ENCODE measurements at places on chromosomes 6 and 20.

DNA sequence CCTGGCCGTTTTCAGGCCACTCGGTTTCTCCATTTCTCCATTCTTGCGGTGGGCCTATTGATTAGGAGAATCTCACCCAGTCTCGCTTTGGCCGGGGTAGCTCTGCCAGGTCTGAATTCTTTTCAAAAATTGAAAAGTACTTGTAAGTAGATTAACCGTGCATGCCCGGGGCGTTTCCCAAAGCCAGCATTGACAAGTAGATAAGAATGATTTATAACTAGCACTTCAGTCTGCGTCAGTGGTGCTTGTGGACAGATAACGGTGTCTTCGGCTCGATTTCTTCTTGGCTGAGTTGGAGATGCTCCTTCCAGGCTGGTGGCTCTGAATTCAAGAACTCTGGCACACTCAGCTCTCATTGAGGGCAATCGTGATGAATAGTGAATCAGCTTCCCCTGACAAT lies 29.0 kb downstream of the SLC24A3 start:
- no peak for DNase-seq

DNA sequence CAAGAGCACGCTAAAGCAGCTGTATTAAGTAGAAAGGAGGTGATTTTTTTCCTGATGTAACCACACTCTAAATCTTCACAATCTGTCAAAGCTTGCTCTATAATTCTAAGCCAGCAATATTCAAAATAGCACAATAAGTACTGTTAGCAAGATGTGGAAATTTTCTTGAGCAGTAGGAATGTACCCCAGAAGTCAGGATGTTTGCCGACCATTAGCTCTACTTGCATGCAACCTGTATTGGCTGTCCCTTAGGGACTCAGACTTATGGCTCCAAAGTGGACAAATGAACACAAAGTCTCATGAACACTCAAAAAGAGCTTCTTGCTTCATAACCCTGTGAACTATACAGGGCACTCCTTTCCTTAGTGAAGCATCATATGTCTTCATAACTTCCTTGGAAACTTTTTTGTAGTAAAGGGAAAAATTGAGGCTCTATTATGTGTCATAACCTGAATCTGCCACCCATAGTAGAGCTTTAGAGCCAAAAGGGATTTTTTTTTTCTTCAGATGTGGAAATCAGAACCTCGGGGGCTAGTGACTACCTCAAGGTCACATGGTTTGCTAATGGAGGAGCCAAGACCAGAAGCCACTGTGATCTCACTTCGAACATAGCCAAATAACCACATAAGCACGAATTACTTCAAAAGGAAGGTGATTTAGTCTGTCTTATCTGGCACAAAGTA lies 54.5 kb downstream of the ADGRG6 start:
- no peak for DNase-seq

DNA sequence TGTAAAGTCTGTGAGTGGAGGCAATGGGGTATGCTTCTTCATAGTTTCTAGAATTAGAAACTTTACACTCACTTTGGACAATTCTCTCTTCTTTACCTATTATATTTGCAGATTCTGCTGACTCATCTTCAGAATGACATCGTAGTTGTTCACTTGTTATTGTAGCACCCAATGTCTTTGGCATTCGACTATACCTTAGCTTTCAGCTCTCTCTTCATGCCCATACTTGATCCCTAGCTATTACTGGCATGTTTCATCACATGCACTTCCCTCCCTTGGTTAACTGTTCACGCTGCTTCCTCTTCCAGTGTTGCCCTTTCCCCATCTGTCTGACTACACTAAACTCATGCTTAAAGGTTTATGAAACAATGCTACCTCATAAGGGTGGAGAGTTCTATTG lies 298.1 kb upstream of the TCF21 start:
- no peak for DNase-seq

- DNase-seq: peak; percentile 24
Measured at GRCh38 chr6:37182736-37183590, 13.0 kb downstream of the PIM1 start.
